Activated T-cell treated with anti-CD3 and anti-CD28 coated beads, Interleukin-2, amount 50 U/mL, for 4 hours (primary cell): ENCODE measurements at places on chromosomes 1 and 21.

DNA sequence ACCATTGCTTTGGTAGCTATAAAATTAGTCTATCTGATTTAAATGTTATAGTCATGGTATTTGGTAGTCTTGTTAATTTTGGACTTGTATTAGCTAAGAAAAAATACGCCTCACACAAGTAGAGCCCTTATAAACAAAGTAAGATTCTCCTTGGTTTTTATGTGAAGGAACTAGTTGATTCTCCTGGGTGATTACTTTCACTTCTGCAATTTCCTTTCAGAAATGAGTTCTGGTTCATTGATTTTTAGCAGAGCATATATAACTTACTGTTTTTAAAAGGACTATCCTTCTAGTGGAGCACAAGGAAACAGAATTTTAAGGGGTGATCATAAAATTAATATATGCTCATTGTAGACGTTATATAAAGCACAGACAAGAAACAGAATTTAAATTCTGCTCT, 120.1 kb downstream of the BACH1 start:
- no peak for DNase-seq

- DNase-seq: no peak
Observed at GRCh38 chr1:2288816-2289536, 60.9 kb downstream of the SKI start.

DNA sequence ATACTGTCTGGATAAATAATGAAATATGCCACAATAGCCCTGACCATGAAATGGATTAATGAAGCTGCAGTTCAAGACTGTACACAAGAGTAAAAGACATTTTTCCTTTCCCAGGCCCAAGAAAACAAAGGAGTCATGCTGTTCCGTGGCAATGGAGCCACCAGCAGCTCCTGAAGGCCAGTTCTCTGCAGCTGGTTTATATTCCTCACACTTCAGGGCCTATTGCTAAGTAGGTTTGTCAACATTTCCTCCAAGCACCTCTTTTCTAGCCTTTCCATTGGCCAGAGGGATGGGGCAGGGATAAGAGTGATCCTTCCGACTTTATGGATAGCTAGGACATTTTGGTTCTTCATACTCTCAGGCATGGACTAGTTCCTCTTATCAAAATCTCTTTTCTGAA, 24.2 kb upstream of the RGL1 start:
- DNase-seq: no peak

GRCh38 chr1:67446893-67447292, 16.7 kb upstream of the SERBP1 start:
- DNase-seq: no peak

- DNase-seq: no peak
Observed at GRCh38 chr1:110205156-110205555, 5.0 kb upstream of the KCNC4 start.

DNA sequence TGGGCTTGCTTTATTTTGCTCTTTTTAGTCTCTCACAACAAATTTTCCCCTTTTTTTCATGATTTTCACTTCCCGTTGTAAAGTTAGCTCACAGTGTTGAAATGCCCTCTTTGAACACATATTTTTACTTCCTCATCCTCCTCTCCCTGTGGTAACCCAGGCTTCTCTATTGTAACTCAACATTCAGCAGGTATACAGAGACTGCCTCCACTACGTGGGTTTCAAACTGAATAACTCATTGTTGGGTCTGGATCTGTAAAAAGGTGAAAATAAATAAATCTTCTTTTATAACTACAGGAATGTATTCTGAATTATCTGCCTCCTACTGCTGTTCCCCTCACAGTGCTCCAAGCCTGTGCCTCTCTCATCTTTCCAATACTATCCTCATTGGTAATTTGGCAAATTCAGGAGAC, 166.4 kb downstream of the RUNX1 start:
- no peak for DNase-seq

- no peak for DNase-seq
Observed at GRCh38 chr1:186027621-186028020, 293.4 kb downstream of the HMCN1 start.

DNA sequence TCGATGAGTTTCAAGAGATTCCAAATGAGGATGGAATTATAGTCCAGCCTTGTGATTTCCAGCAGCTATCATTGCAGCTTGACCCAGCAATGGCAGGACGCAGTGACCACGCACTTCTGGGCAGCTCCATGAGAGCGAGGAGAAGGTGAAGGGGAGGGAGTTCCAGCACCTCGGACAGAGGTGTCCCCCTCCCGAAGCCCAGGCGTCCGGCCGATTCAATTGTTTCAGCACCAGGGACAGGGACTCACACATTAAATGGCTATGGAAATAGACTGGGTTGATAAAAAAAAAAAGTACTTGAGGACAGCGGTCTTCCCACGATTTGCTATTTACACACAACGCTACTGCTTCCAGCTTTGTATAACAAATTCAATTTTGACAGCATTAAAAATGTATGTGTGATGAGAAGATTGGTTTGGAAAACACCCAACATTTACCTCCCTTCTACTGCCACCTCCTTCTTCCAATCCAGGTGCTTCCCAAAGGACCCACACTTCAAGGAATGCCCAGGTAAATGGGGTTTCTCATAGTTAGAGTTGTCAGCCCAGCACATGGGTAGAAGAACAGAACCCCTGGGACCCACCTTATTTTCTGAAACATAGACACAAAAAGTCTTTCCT, 71.8 kb downstream of the DISP3 start:
- DNase-seq: no peak

GRCh38 chr1:221392453-221392852, 349.4 kb downstream of the DUSP10 start:
- no peak for DNase-seq

- no peak for DNase-seq
Observed at GRCh38 chr1:103949779-103950178, 200.1 kb downstream of the AMY1C start.
